ENCODE measurements at places on chromosomes 11 and 22. TPM values are rescaled to one million over a fixed set of nuclear protein-coding genes. Genes with fewer than 3 reads are reported as not detected.

Gene MAJIN
- not detected for total RNA-seq

Gene HSPB2
- not detected for total RNA-seq

Gene TYR
- total RNA-seq, result not detected

Gene BIK
- 20.0 TPM for total RNA-seq

Gene PTDSS2
- 61.4 TPM for total RNA-seq

Measured in airway epithelial cell (primary cell).